GM12878 (cell line): ENCODE measurements at places on chromosomes 1 and 21.

DNA sequence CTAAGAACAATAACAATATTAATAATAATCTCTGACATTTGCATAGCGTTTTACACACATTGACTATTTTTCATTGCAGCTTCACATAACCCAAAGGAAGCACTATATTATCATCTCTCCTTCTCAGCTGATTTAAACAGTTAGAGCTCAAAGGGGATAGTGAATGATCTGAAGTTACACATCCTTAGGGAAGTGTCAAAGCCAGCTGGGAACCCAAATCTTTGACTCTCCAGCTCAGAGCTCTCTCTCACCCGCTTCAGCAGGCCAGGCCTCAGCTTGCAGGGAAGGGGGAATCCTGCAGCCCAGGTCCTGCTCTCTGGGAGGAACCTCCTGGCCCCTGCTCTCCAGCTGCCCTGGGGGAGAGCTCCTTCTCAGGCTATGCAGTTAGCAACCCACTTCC lies 26.3 kb downstream of the PLEKHA6 start:
- no peak for DNase-seq

DNA sequence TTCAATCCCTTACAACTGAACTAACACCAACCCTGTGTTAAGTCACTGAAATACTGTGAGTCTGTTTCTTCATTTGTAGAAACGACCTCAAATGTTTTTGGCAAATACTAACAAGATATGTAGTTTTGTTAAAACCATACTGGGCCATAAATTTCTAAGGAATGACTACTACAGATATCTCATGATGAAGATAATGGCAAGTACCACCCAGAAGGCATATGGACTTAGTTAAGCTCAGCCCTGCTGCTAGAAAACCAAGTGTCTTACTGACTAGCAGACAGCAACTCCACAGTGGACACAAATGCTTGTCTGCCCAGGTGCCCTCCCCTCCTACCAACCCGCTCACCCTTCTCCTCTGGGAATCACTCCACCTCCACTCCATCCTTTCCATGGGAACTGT lies 44.5 kb upstream of the BMP8B start:
- no peak for DNase-seq

GRCh38 chr21:36507397-36508018 lies 27.6 kb upstream of the CLDN14 start:
- DNase-seq, result no peak

DNA sequence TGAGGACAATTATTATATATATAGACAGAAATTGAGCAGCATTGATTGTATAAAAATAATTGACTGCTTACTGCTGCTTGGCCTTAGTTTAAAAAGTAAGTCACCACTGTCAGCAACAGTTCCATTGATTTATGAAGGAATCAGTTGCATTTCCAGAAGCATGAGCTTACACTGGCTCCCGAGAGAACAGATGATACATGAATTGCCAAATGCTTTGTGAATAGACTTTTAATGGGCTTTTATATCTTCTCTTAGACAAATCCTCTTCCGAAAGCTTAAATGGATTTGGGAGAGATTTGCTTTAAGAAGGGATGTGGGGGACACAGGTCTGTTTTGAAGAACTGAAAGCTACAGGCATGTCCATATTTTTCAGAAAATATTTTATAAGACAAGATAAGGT lies 7.5 kb downstream of the FHAD1 start:
- DNase-seq, result no peak

- no peak for DNase-seq
Observed at GRCh38 chr1:184110272-184111204, 59.0 kb downstream of the TSEN15 start.

DNA sequence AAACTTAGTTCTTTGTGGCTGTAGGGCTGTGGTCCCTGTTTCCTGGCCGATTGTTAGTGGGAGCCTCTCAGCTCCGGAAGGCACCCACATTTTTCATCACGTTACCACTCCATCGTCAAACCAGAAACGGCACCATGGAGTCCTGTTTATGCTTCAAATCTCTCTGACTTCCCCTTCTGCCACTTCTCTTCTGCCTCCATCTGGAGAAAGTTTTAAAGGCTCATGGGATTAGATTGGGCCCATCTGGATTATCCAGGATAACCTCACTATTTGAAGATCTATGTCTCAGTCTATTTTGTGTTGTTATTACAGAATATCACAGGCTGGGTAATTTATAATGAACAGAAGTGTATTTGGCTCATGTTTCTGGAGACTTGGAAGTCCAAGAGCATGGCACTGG lies 19.3 kb upstream of the IL22RA1 start:
- no peak for DNase-seq
